Stimulated activated CD4-positive, alpha-beta T cell treated with anti-CD3 and anti-CD28 coated beads, TNF-alpha, amount 100 ng/mL, for 1 hour (primary cell): ENCODE measurements at places on chromosomes 3 and 15.

GRCh38 chr3:58537412-58538301 lies 667 bp upstream of the ACOX2 start:
- DNase-seq = no peak

GRCh38 chr15:62644216-62644888 lies 398.2 kb upstream of the TPM1 start:
- no peak for DNase-seq

GRCh38 chr3:106342386-106342785 lies 473.6 kb upstream of the CBLB start:
- no peak for DNase-seq

- no peak for DNase-seq
Measured at GRCh38 chr15:39504808-39505207, 76.1 kb upstream of the THBS1 start.

GRCh38 chr15:79130535-79131130 lies 40.1 kb upstream of the RASGRF1 start:
- DNase-seq = no peak

- no peak for DNase-seq
Measured at GRCh38 chr3:112560307-112560706, 1.5 kb downstream of the ATG3 start.

- DNase-seq = no peak
Measured at GRCh38 chr15:97234851-97235610, 725.5 kb upstream of the ARRDC4 start.

DNA sequence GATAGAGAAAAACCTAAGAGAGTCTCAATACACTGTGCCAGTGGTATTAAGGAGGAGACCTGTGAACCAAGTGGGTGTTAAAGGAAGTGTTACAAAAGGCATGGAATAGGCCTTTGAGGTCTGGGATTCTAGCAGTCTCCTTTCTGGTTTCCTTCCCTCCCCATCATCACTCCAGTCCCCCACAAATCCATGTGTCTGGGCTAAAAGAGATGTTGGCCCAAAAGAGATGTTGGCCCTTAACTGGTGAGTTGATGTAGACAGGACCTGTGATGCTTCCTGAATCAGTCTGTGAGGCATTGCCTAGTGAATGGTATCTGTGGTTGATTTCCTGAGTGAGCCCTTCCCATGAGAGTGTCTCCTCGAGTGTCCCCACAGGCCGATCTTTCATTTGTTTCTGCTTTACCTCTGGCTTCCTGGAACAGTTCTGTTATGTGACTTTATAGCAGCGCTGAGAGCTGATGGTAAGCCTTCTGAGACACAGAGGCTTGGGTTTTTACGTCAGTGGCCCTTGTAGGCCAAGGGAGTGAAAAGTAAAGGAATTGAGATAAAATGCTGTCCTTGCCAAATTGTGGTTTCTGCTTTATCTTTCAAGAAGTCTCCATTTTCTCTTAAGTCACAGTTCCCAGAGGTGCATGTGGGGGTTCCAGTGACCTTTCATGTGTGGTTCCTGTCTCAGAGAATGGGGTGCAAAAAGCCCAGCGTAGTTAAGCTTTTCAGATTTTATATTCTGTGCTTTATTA lies 87.8 kb downstream of the KLHL25 start:
- no peak for DNase-seq

- DNase-seq = no peak
Measured at GRCh38 chr3:88149101-88149508, 654 bp upstream of the C3orf38 start.

GRCh38 chr3:114635878-114636277 lies 342.1 kb downstream of the TIGIT start:
- no peak for DNase-seq

- no peak for DNase-seq
Measured at GRCh38 chr15:64051093-64051402, 4.8 kb upstream of the DAPK2 start.

DNA sequence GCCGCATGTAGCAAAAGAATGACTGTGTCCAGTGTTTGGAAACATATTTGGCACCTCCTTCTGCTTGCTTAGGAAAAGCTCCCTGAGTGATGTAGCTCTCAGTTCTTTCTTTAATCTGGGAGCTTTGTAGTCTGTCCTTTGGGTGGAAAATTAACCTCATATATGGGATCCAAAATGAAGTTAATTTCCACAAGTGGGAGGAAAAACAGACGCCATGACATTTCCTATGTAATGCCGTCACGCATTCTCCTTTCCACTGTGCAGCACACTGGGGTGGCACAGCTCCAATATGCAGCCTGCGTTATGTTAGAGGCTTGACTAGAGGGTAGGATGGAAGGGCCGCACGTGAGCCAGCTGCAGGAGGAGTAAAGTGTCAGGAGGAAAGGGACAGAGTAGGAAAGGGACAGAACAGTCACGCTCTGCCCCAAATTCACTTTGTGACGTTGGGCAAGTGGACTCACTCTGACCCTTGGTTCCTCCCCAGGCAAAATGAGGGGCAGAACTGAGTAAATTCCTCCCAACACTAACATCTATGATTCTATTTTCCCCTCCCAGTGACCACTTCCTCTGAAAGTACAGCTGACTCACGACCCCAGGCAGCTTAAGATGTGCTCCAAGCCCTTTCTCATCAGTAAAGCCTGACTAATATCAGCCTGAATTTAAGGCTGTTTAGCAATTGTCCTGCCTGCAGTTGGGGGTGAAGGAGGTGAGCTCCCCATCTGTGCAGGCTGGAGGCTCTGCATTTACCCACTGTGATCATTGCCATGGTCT lies 176.5 kb upstream of the PFN2 start:
- DNase-seq = no peak

GRCh38 chr15:82572986-82573385 lies 32.7 kb upstream of the RPS17 start:
- DNase-seq = no peak

DNA sequence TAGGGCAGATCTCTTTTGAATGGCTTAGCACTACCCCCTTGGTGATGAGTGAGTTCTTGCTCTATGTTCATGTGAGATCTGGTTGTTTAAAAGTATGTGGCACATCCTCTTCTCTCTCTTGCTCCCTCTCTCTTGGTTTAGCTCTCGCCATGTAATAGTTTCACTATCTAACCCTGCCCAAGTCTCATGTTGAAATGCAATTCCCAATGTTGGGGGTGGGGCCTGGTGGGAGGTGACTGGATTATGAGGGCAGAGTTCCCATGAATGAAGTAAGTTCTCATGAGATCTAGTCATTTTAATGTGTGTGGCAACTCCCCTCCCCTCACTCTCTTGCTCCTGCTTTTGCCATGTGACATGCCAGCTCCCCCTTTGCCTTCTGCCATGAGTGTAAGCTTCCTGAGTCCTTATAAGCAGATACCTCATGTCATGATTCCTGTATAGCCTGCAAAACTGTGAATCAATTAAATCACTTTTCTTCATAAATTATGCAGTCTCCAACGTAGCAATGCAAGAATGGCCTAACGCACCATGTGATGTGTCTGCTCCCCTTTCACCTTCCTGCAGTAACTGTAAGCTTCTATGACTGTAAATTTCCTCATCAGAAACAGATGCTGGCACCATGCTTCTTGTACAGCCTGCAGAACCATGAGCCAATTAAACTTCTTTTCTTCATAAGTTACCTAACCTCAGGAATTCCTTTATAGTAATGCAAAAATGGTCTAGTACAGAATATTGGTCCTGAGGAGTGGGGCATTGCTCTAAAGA lies 74.8 kb upstream of the KCNH8 start:
- DNase-seq = no peak

GRCh38 chr15:73629798-73630429 lies 3.3 kb downstream of the NPTN start:
- no peak for DNase-seq

GRCh38 chr3:14319654-14320182 lies 82.7 kb upstream of the SLC6A6 start:
- DNase-seq = no peak

DNA sequence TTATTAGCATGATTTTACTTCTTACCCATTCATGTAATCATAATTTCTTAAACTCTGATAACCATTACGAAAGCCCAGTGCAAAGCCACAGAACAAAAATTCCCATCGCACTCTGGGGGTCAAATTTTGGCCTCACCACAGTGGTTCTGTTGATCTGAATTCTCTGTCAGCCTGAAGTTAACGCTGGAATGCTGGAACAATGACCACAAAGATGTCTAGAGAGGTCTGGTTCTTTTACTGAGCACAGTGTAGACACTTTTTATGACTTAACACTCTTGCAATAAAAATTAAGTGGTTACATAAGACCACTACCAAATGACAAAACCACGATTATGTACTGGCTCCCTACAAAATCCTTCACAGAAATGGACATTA lies 94.7 kb downstream of the PDZRN3 start:
- no peak for DNase-seq

DNA sequence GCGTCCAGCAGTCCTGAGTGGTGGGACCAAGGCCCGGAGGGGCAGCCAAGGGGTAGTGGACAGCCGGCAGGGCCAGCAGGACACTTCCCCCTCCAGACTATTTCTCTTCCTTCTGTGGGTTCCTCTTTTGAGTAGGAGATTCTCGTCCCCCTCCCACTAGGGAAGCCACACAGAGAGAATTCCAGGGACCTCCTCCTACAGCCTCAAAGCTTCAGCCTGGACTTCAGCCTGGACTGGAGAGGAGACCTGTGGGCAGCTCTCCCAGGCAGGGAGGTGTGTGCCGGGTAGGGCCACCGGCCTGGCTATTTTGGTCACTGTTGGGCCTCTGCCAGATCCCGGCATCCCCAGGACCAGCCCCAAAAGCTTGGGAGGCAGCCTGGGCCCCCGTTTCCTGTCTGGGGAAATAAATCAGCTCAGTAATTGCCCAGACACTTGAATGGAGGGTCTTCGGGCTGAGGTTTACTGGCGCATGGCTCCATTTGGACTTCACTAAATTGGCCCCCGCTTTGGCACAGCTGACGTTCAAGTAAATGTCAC lies 1.3 kb downstream of the SLC6A6 start:
- no peak for DNase-seq

GRCh38 chr3:112085735-112086075 lies 484 bp upstream of the C3orf52 start:
- DNase-seq = no peak

GRCh38 chr3:81695302-81695701 lies 66.1 kb downstream of the GBE1 start:
- no peak for DNase-seq
